Ovary (tissue), 10 donors: ENCODE measurements at places on chromosomes 4 and X. TPM values are rescaled to one million over a fixed set of nuclear protein-coding genes. Genes with fewer than 3 reads are reported as not detected.

LGI2 gene
- 7.1 TPM for total RNA-seq

MAP7D2 gene
- total RNA-seq: 0.23 TPM

EPGN gene
- total RNA-seq: 0.28 TPM

HAUS3 gene
- 14.1 TPM for total RNA-seq

PGAM4 gene
- total RNA-seq: not detected

ADH6 gene
- total RNA-seq: 0.37 TPM

ADH1C gene
- 7.0 TPM for total RNA-seq

XKRX gene
- 0.30 TPM for total RNA-seq

LDB2 gene
- total RNA-seq: 24.1 TPM

STK32B gene
- 1.3 TPM for total RNA-seq

MAGEA1 gene
- total RNA-seq: not detected

TET2 gene
- 20.0 TPM for total RNA-seq

DNA sequence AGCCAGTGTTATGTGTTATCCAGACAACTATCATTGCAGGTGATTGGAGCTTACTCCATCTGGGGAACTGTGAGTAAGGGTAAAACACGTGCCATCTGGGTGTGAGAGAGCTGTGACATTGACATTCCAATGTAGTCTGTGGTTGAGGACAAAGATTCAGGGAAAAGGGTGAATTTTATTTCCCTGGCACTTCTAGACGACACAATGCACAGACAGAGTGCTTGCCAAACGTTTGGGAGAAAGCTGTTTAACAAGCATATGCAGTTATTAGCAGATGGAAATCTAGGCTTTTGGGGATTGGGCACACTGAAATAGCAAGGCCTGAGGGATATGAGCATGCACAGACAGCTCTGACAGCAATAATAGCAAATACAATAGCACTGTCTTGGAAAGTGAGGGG is 21.3 kb upstream of the CTSO start:
- no peak for DNase-seq

DNA sequence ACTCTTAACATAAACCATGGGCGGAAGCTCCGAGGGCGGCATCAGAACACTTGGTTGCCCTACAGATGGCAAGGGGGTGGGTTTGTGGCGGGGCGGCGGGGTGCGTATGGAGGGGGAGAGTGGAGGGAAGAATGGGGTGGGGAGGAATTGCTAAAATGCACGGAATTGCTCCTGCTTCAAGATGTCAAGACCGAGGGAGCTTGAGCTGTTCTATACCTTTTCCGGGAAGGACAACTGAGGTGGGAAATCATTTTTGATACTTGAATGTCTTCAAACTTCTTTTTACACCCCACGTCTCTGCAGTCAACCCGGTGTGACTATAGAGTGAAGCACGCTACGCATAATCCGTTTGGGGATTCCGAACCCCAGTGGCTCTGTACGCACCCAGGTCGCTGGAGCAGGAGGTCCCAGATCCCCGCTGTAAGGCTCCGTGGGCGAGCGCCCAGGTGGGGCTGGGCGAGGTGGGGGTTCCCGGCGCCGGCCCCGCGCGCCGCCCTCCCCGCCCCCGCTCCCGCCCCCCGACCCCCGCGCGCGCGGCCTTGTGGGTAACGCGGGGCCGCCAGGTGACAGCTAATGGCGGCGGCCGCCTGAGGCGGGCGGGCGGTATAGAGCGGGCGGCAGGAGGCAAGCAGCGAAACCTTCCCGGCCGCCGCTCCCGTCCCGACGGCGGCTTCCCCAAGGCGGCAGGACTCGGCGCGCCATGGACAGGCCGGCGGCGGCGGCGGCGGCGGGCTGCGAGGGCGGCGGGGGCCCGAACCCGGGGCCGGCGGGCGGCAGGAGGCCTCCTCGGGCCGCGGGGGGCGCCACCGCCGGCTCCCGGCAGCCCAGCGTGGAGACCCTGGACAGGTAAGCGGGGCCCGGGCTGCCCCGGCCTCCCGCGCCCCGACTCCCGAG is at the start of gene MTMR1:
MTMR1 (plus strand) TSS at position 566 of the 894 bp plus-strand sequence; CDS start at position 701, 135 bp downstream.
- peak; percentile 64 for DNase-seq

- DNase-seq: no peak
Observed at GRCh38 chr4:181619651-181620050, 623.6 kb upstream of the TENM3 start.

DNA sequence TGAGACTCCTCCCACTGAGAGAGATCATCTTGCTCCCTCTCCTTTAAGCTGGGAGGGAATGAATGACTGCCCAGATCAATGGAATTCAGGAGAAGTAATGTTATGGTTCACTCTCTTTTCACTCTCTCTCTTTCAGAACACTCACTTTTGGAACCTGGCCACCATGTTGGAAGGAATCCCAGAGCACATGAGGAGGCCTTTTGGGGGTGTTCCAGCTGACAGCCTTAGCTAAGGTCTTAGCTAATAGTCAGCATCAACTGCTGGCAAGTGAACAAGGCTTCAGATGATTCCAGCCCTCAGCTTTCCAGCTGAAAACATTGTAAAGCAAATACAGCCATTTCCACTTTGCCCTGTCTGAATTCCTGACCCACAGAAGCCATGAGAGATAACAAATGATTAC is 124.0 kb upstream of the CLNK start:
- DNase-seq: peak; percentile 23

DNA sequence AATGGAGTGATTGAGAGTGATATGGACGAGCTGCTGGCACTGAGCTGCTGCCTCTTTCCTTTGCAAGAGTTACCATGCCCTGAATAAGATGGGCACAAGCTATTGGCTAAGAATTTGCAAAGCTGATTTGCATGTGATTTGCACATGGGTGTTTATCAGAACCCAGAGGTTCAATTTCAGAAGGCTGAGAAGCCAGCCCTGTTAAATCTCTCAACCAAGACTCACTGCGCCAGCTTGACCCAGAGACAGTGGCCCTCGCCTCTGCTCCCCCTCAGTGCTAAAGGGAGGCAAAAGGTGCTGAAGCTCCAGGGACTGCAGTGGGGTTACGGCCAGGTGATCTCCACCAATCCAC is 701 bp downstream of the ARHGAP4 start:
- DNase-seq: no peak

DNA sequence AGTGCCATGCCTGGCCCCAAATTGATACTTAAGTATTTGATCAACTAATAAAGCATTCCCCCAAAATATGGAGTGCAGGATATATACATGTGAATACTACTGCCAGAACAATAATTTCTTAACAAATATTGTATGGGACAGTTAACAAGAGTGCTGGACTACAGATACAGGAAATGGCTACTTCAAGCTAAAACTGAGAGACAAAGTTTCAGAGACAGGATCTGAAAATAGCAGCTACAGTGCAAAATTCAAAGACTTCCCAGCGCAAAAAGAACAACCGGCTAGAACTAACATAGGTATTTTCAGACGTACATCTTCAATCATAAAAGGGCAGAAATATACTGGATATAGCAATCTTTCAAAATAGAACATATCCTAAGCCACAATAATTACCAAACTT is 6.3 kb downstream of the ATRX start:
- DNase-seq: no peak

DNA sequence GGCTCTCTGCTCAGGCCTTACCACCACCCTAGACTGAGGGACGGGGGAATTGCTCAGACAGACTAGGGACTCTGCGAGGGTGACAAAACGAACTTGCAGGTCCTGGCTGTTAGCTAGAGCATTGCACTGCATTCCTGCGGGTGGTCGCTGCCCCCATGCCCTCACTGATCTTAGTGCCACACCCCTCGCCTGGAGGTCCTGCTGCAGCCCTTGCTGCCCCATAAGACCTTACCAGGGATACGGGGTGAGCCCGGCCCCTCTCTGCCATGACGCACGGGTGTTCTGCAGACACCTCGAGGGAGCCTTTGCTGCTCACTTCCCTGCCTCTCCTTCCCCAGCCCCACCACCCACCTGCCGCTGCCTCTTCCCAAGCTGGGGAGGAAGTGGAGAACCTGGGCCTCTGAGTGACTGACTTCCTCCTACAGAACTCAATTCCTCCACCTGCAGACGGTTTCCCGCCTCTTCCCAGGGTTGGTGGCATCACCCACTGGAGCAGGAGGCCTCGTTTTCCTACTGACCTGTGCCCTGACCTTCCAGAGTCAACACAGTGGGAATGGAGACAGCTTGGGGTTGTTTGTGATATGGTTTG is 19.8 kb upstream of the TBC1D14 start:
- no peak for DNase-seq

- no peak for DNase-seq
Observed at GRCh38 chrX:102715967-102716366, 3.7 kb downstream of the GPRASP2 start.

- DNase-seq: no peak
Observed at GRCh38 chrX:78957049-78957767, 12.0 kb downstream of the P2RY10 start.

- DNase-seq: no peak
Observed at GRCh38 chr4:154560824-154561231, 2.0 kb upstream of the FGB start.

DNA sequence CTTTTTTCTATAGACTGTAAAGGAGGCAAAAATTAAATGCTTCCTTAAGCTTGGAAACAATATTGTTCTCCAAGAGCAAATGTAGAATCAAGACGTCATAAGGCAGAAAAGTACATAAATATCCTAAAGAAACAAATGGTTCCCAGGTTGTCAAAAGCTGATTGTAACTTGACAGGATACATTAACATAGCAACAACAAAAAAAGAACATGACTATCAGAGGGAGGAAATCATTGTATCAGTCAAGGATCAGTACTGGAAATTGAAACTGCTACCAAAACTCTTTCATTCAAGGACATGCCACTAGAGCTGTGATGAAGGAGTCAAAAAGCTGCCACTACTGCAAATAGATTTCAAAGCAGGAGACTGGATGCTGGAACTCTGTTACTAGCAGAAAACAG is 168.3 kb downstream of the BTC start:
- no peak for DNase-seq

- no peak for DNase-seq
Observed at GRCh38 chr4:74858921-74859562, 64.7 kb upstream of the BTC start.

GRCh38 chr4:114226179-114226578 is 246.7 kb upstream of the ARSJ start:
- DNase-seq: no peak

- no peak for DNase-seq
Observed at GRCh38 chr4:163350672-163351071, 7.0 kb downstream of the NPY5R start.

GRCh38 chr4:54745031-54745770 is 87.4 kb downstream of the KIT start:
- DNase-seq: no peak

GRCh38 chr4:115293093-115293462 is 179.7 kb upstream of the NDST4 start:
- no peak for DNase-seq

- no peak for DNase-seq
Observed at GRCh38 chrX:108541286-108541685, 101.6 kb downstream of the COL4A5 start.

GRCh38 chrX:127649011-127649410 is 403.2 kb downstream of the ACTRT1 start:
- DNase-seq: no peak

- DNase-seq: no peak
Observed at GRCh38 chrX:21840193-21840545, 752 bp downstream of the MBTPS2 start.

GRCh38 chr4:27215220-27215826 is 354.7 kb downstream of the STIM2 start:
- no peak for DNase-seq

- no peak for DNase-seq
Observed at GRCh38 chrX:10622197-10622596, 1.8 kb upstream of the MID1 start.

GRCh38 chr4:20265726-20266125 is 14.0 kb downstream of the SLIT2 start:
- no peak for DNase-seq

DNA sequence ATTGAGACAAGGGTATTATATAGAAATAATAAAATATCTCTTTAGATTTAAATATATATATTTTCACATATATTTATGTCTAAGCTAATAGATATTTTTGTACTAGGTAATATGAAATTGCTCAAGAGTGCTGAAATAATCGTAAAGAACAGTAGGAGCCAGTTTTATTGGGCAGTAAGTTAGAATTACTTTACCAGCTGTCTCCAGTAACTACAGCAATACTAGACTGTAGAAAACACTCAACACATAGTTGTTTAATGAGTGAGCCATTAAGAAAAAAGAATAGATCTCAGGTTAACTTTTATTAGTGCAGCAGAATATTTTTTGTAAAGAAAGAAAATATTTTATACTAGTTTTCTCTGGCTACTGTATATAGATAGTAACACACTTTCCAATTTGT is 715.2 kb downstream of the TRIML1 start:
- no peak for DNase-seq

DNA sequence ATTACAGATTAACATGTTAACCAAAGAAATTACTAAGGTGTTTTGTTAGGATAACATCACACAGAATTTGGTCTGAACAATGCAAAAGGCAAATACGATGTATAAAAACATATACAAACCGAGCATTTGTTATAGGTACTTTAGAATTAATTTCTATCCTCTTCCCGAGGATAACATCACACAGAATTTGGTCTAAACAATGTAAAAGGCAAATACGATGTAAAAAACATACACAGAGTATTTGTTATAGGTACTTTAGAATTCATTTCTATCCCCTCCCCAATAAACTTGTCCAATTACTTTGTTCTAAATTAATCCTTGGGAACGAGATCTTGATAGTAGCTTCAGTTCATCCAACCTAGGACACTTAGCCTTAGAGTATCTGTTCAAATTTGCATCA is 7.6 kb downstream of the HNRNPDL start:
- no peak for DNase-seq

DNA sequence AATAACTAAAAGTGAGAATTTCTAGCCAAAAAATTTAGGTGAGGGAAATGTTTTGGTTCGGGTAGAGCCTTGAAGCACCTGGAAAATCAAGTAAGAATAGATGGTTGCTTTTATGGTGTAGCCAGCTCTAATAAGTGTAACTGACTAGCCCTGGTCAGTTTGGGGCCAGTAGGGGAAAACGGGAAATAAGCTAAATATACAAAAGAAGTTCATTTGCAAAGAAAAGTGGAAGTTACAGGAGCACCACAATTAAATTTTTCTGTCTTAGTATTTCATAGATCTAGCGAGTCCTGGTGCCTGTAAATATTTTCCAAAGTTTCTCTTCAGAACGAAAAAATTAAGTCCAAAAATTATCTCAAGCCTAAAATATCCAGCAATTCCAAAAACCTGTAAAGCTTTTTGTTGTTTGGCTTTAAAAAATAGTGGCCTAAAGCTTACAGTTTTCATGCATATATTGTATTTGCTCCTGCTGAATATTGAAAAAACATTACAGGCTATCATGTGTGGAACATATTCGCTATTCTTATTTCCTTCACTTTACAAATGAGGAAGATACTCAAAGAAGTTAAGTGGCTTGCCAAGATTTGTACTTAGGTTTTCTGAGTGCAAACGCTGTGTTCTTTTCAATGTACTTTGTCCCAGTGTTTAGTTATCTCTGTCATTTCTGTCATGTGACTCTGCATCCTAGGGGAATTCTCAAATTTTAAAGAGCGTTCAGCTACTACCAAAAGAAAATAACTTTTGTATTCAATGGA is 7.3 kb upstream of the PTPN13 start:
- no peak for DNase-seq

GRCh38 chr4:152708796-152709195 is 29.0 kb upstream of the TMEM154 start:
- DNase-seq: no peak

GRCh38 chrX:31168551-31168950 is 96.7 kb upstream of the FTHL17 start:
- no peak for DNase-seq
